ENCODE measurements at places on chromosomes 2 and 18.

DNA sequence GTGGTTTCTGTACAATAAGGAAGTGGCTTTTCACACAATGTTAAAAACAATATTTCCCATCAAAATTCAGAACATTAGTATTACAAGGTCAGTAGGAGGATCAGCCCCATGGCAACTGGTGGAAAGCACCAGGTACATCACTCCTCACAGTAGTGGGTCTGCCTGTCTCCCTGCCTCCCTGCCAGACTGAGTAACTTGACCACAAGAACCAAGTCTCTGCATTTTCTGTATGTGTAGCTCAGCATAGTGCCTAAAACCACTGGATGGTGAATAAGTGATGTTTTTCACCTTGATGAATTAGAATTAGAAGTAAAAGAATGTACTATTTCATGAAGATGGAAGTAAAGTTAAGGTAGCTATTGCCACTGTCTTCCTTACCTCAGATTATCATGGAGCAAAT is 4.1 kb upstream of the WDR7 start:
- no peak for DNase-seq

DNA sequence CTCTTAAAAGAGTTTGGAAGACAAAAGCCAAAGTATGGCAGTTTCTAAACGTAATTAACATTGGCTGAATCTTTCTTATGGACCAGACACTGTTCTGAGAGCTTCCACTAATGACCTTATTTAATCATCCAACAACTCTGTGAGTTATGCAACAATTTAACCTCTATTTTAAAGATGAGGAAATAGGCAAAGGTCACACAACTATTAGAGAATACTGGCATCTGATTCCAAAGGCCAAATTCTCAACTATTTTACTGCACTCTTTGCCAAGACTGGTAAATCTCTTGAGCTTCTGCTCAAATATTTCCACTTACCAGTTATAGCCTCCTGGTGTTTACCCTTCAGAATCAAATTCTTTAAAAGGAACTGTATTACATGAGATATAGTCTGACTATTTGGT is 42.1 kb upstream of the ERMN start:
- DNase-seq: no peak

DNA sequence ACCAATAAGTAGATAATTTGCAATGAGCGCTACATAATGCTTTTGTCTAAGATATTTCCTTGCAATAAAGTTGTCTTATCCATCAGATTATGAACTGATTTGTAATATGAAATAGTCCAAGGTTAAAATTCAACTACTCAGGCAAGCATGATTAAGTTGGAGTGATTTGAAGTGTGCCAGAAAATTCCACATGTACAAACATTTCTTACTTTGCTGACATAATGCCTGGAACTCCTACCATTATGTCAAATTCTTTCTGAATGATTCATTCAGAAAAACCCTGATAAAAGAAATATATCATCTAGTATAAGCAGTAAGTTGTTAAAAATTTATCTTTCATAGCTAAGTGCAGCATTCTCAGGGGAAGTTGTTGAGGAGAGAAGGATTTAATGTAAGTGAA is 87.3 kb downstream of the CBLN2 start:
- no peak for DNase-seq

DNA sequence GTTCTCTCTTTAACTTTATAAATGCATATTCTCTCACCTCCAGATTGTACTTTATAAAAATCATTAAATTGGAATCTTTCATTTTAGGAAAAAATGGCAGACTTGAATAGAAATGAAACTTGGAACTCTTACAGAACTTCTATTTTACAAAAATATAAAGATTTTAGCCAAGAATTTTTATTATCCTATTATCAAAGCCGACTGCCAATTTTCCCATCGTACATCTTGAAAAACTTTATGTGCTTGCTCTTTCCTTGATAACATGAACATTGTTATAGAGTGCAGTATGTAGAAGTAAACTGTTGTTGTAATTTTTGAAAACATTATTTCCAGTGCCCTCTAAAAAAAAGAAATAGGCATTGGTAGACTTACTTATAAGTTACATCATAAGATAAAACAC is 475.7 kb upstream of the REG3G start:
- no peak for DNase-seq

DNA sequence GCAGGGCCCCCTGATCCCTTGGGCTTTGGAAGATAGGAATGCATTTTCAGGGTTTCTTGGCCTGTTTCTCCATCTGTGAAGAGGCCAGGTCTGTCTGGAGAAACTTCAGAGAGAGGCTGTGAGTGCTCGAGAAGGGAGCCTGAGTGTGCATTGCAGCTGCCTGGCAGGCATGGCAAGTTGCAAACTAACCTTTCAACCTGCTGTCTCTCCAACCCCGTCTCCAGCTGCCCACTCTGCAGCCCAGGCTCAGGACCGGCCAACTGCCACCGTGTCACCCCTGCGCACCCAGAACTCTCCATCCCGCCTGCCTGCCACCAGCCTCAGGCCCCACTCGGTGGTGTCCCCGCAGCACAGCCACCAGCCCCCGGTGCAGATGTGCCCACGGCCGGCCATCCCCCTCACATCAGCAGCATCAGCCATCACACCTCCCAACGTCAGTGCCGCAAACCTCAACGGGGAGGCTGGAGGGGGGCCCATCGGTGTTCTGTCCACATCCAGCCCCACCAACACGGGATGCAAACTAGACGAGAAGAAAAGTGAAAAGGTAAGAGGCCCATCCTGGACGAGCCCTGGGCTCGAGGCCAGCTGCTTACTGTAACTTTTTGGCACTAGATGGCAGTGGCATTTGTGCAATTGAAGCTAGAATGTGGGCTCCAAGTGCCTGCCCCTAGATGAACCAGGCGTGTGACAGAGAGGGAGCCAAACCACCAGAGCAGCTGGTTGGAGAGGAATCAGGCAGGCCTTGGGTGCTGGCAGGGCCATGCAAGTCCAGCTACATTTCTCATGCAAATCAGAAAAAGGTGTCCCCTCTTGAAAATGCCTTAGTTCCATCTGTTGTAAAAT is 164.6 kb downstream of the SEPTIN10 start:
- DNase-seq: no peak

GRCh38 chr2:16005816-16006536 is 65.6 kb downstream of the MYCN start:
- DNase-seq: no peak

DNA sequence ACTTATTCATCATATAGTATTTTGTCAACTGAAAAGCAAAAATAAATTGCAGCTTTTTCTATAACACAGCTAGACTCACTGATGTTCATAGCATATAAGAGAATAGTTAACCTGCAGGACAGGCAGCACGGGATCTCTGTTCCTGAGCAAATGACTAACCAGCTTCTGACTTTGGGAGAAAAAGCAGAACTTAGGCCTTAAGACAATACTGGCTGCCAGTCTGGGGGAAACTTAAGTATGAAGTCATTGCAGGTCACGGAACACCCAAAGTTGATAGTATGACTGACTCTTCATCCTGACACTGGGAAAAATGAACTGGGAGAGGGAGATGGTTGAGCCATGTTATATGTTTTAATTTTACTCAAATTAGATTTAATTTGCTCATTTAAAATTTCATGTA is 113.0 kb downstream of the DPP4 start:
- DNase-seq: no peak

DNA sequence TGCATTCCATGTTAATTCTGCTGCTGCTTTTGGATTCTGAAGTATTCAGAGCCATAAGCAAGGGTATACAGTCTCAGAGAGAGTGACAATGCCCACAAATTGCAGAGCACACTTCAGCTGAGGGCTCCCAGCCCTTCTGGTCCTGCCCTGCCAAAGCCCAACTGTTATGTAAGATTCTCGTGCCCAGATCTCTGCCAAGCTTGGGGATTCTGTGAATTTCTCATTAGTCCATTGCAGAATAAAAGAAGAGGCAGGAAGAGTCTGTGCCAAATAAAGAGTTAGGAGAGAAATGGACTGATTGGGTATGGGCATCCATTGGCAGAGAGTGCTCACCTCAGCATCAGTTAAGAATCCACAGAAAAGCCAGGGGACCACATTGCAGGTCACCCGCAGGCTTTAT is 112.0 kb upstream of the PNPT1 start:
- no peak for DNase-seq

DNA sequence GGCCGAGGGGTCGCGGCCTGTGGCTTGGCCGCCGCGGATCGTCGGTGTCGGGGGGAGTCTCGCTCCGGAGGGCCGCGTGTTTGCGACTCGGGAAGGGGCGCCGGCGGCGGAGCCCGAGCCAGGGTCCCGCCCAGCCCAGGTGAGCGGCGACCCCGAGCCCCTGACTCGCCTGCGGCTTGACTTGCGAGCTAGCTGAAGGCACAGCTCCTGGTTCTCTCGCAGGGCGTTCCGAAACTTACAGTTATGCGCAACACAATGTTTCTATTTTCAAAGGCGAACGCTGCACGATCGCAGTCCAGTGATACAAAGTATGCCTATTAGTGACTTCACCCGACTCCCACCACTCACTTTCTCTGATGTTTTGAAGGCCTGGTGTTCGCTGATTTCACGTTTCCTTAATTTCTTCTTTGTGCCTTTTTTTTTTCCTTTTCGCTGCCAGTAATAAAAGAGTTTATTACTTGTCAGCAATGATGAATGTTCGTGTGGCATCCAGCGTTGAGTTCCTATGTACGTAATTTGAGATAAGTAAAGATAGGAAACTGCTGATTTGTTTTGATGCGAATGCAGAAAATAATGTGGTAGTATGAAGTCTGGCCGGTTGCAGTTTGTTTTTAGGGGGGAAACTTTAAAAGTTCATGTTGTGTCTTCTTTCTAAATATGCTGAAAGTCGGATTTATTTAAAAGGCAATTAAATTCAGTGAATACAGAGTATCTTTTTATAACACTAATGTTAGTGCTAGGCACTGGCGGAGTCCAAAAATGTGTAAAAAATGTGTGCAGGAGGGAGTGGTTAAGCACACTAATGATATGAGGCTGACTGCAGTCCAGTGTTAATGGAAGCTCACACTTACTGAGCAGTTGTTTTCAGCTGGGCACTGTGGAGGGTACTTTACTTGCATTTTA is 706 bp downstream of the UBXN2A start:
- no peak for DNase-seq

DNA sequence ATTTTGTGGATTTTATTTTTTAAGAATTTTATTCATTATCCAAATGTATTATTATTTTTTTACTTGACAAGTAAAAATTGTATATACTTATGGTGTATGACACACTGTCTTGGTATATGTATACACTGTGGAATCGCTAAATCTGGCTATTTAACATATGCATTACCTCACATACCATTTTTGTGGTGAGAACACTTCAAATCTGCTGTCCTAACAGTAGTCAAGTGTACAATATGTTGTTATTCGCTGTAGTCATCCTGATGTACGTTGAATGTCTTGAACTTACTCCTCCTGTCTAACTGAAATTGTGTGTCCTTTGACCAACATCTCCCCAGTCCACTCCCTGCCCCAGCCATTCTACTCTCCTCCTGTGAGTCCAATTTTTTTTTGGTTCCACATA is 153.2 kb upstream of the PTPRM start:
- no peak for DNase-seq

DNA sequence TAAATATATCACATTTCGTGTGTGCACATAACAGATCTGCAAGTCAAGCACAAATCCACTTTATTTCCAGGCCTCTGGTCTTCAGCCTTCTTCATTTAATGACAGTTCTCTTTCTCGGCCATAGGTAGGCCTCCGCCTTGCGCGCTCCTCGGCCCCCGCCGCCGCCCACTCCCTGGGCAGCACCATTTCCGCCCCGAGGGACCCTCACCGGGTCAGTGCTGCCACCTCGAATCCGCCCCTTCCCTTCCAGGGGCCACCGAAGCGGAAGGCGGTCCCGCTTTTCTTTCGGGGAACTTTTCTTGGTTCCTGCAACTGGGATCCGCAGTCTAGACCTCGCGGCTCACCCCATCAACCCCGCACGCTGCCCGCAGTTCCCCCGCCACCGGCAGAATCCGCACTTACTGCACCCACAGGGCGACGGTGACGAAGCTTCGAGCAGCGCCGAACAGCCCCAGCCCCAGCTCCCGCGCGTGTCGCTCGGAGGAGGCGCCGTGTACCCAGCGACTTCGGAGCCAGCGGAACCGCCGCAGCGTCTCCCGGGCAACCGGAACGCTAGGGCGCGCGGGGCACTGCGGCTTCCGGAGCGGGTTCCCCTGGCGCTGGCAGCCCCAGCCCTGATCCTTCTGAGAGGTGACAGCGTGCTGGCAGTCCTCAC is at the start of gene CDKL4:
TSS of gene CDKL4 (minus strand) at position 502 of the 655 bp plus-strand sequence.
- peak; percentile 56 for DNase-seq

DNA sequence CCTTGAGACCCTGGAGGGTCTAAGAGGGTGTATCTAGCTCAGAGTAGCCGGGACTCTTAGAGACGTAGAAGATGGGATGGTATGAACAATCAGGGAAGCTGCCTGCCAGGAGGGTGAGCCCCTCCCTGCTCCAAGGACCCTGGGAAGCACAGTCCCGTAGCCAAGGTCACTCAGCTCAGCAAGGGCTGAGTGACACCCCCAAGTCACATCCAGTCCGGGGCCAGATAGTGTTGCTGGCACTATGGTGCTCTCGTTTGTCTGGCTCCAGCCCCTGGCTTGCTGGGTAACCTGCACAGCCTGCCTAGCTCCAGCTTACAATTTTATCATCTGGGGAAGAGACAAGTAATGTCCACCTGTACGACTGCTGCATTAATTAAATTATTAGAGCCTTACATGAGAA is 22.3 kb downstream of the REEP1 start:
- DNase-seq: no peak

DNA sequence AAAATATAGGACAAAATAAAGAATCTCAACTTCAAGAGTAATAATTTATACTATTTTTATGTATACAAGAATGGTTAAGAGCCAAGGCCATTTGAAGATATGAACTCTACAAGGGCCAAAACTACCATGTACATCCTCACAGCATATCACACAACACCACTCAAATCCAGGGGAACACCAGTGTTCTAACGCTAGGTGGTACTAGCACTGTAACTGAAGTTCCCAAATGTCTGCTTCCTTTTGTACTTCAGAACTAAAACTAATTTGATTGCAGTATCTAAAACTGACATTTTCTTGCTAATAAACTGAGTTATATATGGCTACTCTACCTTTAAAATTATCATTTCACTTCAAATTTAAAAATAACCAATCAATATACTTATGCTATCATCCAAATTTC is 47.0 kb downstream of the REV1 start:
- DNase-seq: no peak

DNA sequence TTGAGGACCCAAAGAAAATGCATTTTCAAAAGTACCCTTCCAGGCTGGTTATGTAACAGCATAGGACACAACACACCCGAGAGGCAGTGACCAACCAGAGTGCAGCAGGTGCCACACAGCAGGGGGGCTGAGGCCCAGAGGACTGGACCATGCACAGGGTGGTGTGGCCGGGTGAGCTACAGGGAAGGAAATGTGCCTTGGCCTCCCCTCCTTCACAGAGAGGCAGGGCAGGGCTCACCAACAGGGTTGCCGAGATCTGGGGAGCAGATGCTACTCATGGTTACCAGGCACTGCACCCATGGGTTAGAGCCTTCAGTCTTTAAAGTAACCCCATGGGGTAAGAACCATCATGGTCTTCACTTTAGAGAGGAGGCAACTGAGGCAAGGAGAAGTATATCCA is 158.4 kb downstream of the MSH2 start:
- no peak for DNase-seq

- no peak for DNase-seq
Measured at GRCh38 chr2:160232905-160233475, 32.9 kb upstream of the ITGB6 start.

GRCh38 chr2:67612576-67613042 is 215.5 kb downstream of the ETAA1 start:
- no peak for DNase-seq

GRCh38 chr2:29749843-29750242 is 171.5 kb downstream of the ALK start:
- DNase-seq: no peak

- DNase-seq: no peak
Measured at GRCh38 chr18:9802175-9803062, 83.4 kb upstream of the TXNDC2 start.
